ENCODE measurements at places on chromosomes 7 and 10.

DNA sequence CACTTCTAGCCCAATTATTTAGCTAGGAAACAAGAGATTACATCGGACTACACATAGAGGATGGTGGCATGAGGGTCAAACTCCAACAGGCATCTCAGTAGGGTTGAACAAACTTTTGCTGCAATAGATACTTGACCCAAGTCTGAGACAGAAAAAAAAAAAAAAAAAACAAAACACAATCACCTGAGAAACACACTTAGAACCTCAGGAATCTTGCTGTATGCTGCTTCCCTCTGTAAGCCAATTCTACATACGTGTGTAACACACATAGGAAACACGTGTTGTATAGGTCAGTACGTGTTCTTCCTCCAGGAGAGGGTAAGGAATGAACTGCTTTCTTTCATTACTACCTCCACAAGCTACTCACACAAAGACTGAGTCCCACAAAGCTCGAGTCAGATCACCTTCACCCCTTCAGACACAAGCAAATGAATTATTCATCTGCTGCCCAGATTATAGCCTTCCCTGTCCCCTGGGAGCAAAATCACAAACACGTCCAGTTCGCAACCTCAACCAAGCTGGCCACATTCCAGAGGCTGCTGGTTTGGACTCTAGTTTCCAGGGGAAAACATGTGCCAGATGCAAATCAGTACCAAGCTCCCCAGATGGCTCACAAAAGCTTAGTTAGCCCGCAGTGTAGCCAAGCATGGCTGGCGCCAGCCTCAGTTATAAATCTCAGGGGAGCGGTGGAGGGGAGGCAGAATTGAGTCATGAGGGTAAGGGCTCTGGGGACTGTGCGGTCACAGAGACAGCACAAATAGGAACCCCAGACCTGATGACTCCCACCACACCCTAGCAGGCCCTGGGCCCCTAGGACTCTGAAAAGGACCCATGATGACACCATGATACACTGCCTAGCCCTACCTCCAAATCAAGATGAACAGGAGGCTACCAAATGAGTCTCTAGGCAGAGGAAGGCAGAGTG is 15.1 kb downstream of the PSAP start:
- no peak for DNase-seq

DNA sequence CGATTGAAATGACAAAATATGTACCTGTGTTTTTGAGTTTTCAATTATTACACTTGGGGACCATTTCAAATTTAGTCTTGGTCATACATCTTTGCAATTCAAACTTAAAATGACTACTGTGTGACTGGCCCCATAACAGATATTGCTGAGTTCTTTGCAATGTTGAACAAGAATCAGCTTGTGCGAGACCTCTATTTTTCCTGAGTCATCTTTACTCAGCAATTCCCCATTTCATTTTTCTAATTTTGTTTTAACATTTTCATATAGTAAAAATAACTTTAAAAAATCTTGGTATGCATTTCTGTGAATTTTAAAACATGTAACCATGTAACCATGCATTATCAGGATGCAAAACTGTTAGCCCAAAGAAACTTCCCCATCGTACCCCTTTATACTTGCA is 678.1 kb downstream of the ANKRD7 start:
- DNase-seq = no peak

DNA sequence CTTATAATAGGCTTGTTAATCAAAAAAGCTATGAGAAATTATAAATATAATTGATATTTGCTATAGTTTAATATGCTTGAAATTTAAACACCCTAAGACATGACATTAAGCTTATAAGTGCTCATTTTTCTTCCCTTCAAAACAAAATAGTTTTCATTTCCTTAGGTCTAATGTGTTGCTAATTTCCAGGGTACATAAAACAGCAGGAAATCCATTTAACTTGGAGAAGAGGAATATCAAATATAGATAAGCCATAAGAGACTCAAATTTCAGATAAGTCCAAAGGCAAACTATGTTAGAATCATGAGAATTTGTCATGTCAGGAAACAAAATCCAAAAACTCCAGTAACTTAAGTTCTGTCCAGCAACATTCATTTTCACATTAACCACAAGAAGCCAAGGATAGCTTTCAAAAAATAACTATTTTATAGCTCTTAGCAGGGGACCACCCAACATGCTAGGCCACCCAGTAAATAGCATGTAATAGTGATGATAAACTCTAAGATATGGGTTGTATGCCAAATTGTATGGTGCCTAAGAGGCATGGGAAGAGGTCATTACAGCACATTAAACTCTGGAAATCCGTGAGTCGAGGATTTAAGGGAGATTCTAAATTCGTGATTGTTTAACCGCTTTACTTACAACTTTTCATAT is 298.1 kb downstream of the CRPPA start:
- DNase-seq = no peak

GRCh38 chr10:75959209-75959608 is 527.8 kb downstream of the LRMDA start:
- no peak for DNase-seq

DNA sequence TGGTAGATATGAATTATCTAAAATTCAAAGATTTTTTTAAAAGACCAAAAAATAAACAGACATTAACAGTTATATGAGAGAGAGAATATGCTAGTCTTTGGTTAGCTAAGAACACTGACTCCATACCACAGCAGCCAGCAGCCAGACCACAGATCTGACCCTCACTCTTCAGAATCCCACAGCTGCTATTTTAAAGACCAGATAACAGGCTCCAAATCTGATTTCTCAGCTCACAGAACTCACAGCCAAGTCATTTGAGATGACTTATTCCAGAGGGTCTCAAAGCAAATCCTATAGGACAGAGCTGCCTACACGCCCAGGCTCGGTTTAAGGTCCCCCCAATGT is 20.4 kb downstream of the NUDCD3 start:
- DNase-seq = no peak

DNA sequence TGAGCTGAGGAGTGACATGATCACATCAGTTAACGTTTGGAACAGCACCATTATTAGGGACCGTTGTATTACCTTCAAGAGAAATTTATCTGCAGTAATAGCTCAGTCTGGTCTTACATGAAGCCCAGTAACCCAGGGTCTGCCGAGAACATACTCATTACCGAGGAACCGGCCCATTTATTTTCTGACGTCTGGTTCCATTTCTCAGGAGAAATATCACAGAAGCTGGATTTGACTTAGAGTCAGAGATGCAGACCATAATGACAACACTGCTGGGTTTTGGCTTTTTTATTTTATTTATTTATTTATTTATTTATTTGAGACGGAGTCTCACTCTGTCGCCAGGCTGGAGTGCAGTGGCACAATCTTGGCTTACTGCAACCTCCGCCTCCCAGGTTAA is 163.1 kb downstream of the CCDC3 start:
- DNase-seq = no peak

GRCh38 chr10:49076319-49076718 is 39.0 kb downstream of the VSTM4 start:
- DNase-seq = no peak

DNA sequence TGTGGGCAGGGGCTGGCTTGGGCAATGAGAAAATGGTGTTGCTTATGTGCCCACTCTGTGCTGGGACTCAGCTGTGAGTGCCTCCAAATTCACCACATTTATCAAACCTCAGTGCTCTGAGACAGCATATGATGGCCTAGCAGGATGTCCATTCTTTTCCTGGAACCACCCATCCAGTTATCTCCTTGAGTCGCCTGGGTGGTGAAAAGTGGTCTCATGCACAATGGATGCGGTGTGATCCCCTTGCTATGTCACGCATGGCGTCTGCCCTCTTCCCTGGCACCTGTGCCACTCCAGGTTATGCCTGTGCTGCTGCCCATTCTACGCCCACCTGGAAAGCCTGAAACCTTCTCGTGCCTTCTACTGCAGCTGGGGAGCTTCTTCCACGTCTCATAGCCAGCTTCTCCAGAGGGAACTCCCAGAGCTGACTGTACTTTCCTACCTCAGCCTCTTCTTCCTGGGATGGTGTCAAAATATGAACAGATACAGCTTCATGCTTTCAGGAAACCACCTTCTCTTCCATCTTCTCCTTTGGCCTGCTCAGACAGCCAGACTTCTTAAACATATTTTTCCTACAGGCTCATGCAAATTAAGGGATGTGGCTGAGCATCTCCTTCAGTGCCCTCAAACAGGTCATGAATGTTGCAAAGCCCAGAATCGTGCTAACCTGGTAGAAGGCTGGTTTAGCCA is 147.3 kb downstream of the PFKFB3 start:
- DNase-seq = no peak

DNA sequence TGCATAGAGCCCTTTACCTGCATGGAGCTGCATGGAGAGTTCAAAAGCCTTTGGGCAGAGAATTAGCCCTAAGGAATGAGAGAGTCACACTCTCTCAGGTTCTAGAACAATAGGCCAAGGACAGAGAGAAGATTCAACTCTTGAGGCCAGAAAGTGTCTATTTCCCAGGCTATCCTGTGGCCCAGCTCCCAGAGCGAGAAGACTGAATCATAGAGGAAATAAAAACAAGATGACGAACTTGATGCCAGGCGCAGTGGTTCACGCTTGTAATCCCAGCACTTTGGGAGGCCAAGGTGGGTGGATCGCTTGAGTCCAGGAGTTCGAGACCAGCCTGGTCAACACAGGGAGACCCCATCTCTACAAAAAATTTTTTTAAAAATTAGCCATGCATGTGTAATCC is 18.3 kb upstream of the PODXL start:
- DNase-seq = no peak

DNA sequence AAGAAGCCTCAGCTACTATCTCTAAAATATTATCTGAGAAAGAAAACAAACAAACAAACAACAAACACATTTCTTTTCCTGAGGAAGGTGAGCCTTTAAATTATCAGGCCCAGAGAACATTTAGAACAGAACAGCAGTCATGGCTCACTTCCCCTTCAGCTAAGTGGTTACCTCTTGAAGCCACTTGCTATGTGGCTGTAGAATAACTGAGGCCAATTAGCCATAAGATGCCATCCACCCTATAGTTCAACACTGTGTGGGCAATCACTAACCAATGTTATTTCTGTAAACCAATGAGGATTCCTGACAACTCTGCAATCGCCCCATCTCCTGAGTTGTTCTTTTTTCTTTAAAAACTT is 3.7 kb upstream of the UPP1 start:
- DNase-seq = no peak

- no peak for DNase-seq
These were observed 103.9 kb upstream of the EFCAB10 start for GRCh38 chr7:105685161-105685560.

GRCh38 chr10:90947030-90947960 is 26.4 kb upstream of the ANKRD1 start:
- no peak for DNase-seq

GRCh38 chr7:40733114-40733513 is 598.3 kb downstream of the SUGCT start:
- DNase-seq = no peak

- DNase-seq = no peak
These were observed 4.0 kb upstream of the HECW1 start for GRCh38 chr7:43108255-43109011.

- no peak for DNase-seq
These were observed 504.8 kb upstream of the PHF14 start for GRCh38 chr7:10468908-10469307.

DNA sequence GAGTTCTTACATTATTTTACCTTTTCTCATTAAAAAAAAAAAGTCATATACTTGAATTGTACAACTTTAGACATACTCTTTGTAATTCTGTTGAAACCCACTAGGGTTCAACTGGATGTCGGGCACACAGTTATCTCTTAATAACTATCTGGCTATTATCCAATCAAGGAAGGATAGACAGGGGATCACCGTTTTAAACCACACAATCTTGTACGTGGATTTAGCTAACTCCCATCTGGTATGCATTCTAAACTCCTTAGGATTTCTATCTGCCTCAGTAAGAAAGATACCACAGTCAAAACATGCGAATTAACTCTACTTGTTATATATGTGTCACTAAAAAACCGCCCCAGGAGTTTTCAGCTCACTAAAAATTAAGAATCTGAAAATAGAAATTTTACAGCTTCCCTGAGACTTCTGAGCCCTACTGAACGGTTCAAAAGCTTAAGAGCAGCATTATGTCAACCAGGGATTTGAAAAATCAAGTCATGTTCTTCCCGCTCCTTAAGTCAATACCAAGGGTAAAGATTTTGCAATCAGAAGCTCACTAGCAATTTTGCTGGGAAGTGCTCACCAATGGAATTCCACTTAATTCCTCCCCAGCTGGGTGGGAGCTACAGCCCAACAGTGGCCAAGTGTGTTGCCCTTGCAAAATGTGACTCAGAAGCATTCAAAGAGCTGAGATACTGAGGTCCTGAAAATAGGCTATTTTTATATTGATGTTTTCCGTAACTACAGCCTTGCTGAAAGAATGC is 267.0 kb downstream of the FRMD4A start:
- no peak for DNase-seq

- no peak for DNase-seq
These were observed 60.8 kb downstream of the RAB18 start for GRCh38 chr10:27564880-27565279.

- no peak for DNase-seq
These were observed 98.6 kb upstream of the PHF14 start for GRCh38 chr7:10875080-10875479.

GRCh38 chr10:120746001-120746777 is 105.0 kb upstream of the WDR11 start:
- no peak for DNase-seq

GRCh38 chr10:127976701-127977356 is 69.9 kb downstream of the PTPRE start:
- DNase-seq = no peak

DNA sequence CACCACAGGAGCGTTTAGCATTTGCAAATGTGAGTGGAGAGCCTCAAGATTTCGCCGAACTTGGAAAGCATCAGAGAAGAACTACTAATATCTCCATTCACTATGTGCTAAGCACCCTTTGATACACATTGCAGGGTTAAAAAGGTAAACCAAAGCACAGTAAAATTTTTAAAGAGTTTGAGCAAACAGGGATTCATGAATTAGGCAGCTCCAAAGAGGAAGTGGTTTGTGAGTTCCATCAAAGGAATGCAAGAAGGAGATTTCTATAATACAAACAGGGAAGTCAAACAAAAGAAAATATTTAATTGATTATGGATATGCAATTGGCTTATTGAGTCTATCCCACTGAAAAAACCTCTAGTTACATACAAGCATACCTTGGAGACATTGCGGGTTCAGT is 81.1 kb upstream of the TMEM72 start:
- no peak for DNase-seq

DNA sequence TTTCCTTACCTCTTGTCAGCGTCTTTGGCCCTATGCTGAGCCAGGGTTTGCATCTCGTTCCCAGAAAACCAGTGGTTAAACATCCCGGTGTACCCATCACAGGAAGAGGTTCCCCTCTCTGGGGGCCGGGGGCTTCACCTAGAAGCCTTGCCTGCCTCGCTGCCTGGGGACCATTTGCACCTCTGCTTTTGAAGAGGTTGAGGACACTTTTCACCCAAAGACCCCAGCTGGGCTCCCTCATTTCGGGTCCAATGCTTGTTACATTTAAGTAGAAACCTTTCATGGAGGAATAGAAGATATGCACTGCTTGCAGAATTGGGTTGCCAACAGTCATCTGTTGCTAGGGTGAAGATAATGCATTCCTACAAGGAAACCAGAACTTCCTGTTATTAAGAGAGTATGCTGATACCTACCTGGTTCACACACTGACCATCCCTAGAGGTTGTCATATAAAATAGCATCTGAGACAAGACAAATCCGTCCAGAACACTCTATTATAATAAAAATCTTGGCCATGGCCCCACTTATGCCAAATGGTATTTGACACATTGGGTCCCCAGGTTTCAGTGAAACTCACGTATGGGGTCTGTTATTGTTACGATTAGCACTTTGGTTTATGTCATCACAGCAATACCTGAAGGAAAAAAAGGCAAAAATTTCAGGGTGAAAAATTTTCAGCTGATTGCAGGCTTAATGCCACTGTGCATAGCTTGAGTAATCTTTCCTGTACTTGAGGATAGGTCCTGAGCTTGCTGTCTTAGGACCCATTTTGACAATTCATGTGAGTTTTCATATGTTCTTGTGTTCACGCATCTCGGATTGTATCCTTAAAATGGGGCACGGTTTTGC is 917 bp downstream of the ZNF365 start:
- peak; percentile 43 for DNase-seq

Data from CD8-positive, alpha-beta T cell (primary cell).